Activated naive CD4-positive, alpha-beta T cell treated with anti-CD3 and anti-CD28 coated beads, Interleukin-2, amount 50 U/mL, for 72 hours (primary cell): ENCODE measurements at places on chromosomes 3 and 15.
A peak's percentile ranks its signal among the peaks of the same experiment; 100 is the strongest.

- no peak for DNase-seq
Observed at GRCh38 chr3:142507241-142507640, 59.4 kb upstream of the XRN1 start.

DNA sequence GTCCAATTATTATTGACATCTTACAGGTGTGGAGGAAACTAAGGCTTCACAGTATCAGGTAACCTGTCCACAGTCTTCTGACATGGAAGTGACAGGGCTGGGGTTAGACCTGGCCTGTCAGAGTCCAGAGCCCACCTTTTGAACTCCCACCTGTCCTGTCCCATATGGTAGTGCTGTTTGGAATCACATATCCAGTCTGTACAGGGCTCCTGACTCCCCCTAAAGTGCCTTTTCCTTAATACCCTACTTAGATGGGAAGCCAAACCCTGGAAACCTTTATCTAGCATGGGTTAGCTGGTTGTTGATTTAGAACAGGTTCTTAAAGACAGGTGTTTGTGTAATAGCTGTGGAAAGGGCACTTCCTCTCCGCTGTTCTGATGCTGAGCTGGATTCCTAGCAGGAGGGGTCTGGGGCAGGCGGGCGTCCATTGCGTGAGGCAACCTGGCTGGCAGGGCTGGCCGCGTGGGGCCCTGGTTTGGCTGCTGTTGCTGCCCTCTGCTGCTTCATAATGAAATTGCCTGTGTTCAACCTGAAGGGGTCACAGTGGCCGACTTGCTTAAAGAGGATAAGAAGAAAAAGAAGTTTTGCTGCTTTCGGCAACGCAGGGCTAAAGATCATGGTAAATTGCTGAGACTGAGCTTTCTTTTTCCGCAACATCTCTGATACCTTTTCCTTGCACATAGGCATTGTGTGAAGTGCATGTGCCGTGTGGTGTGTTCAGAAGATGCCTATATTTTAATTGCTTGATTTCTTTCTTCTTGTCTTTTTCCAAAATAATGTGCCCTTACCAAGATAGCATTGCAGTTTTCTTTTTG is 136.2 kb downstream of the CHDH start:
- DNase-seq = no peak

DNA sequence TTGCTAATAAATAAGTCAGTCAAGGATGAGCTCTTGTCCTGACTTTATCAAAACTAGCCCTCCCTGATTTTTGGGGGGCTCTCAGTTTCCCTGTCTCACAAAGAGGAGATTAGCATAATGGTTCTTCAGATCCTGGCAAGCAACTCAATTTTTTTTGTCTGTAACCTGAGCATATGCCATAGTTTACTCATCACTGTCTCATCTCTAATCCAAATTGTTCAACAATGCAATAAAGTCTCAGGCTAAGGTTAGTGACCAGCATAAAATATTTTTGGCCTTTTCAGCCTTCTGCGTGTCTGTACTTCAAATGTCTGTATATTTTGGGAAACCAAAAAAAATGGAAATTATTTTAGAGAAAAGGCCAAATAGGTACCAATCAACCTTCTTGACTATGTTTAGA is 465.6 kb upstream of the TPRG1 start:
- DNase-seq = no peak

DNA sequence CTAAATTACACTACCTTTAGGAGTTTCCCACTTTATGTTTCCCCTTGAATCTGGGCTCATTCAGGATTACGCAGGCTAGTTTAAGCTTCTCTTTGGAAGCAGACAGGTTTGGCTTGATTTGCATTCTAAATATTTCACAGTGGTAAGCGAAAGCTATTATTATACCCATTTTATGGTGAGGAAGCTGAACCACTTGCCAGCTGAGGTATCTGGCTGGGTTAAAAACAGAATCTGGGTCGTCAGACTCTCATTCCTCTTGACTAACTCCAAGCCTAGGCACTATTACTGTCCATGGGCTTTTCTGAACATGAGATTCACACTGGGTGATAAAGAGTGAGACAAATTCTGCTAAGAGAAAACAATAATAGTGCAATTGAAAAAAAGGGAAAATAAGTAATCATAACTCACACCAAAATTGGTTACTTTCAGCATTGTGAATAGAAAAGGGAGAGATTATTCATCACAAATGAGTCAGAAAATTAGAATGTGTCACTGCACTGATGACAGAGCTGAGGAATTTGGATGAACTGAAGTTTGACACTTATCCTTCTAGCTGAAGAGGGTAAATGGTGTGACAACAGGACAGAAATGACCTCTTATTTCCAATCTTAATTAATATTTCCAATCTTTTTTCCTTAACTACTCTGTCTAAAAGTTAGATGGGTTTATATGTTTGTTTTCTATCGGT is 211.3 kb downstream of the TIGIT start:
- peak; percentile 7 for DNase-seq

- DNase-seq = no peak
Observed at GRCh38 chr15:72532991-72533601, 59.0 kb downstream of the ARIH1 start.

- DNase-seq = no peak
Observed at GRCh38 chr15:83571820-83572707, 81.9 kb upstream of the ADAMTSL3 start.

- no peak for DNase-seq
Observed at GRCh38 chr3:13223574-13224237, 150.5 kb upstream of the IQSEC1 start.

GRCh38 chr3:10002951-10003350 is 16.3 kb upstream of the EMC3 start:
- no peak for DNase-seq

GRCh38 chr3:27630885-27631284 is 91.2 kb downstream of the EOMES start:
- DNase-seq = no peak

GRCh38 chr3:14266361-14266760 is 87.7 kb downstream of the LSM3 start:
- DNase-seq = no peak

GRCh38 chr3:128113817-128114794 is 9.5 kb downstream of the RUVBL1 start:
- no peak for DNase-seq
